ENCODE measurements at places on chromosomes 5 and 9.

DNA sequence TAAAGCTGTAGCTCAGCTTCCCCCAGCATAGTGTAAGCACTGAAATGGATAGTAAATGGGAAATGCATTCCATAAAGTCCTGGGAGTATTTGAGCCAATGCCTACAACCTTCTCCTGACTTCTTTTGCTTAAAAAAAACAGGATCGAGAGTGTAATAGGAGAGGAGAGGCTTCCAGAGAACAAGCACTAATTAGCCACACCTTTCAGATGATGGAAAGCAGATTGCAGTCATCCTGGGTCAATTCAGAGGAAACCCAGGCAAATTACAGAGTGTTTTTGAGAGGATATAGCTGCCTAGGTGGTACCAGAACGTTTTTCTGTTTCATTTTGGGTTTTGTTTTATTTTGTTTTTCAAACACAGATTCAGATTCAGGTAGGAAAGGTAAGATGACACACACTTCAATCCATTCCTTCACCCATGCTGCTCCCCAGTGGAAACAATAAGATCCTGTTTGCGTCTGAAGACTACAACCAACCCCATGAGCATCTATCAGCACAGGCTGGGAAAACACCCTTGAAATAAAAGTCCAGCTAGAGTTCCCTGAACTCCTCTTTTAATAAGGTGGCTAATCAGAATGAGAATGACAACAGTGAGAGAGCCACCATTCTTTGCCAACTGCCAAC lies 95.6 kb downstream of the RFK start:
- peak; percentile 19 for DNase-seq

- DNase-seq, result no peak
Observed at GRCh38 chr5:150434464-150434863, 15.1 kb downstream of the RPS14 start.

DNA sequence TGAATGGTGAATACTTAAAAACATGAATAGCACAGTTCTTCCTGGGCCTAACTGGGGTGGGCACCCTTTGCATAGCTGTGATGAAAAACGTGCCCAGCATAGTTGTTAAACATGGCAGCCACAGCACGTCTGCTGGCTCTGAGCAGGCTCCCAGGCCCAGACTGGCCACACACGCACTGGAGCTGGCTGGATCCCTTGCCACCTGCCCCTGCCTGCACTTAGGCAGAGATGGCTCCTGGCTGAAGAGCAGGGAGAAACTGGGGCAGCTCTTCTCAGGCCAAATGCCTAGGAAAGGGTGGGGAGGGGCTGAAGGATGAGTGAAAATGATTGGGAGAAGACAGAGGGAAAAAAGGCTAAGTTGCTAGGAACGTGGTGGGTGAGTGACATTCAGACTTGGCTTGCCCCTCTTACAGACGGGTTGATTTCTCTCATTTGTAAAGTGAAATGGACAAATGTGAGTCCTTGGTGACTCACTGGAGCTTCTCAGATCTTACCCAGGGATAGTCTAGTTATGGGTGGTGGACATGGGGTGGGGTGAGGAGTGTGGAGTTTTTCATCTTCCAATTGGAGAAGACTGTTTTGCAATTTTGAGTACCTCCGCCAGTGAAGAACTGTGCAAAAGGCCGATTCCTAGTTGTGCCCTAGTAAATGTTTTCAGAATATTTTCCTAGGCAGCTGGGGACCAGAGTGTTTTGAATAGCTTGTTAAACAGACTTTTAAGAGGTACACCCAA lies 42.4 kb downstream of the TRIO start:
- DNase-seq, result no peak

- no peak for DNase-seq
Observed at GRCh38 chr9:84079994-84080393, 99.4 kb downstream of the RMI1 start.

DNA sequence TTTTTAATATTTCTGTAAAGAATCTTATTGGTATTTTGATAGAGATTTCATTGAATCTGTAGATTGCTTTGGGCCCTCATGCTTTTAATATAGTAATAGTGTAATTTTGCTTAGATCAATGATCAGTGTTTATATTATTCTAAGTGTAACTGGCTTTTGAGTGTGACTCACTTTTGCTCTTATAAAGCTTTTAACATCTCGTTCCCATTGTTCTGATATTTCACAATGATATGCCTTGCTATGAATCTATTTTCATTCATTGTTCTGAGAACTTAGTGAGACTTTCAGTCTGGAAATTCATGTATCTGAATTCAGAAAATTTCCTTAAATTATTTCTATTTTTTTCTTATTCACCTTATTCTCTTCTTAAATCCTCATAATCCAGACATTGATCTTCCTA lies 13.5 kb upstream of the MAMDC2 start:
- no peak for DNase-seq

GRCh38 chr5:170809551-170809950 lies 26.0 kb downstream of the GABRP start:
- DNase-seq, result no peak

- DNase-seq, result no peak
Observed at GRCh38 chr5:137563301-137563645, 64.1 kb upstream of the SPOCK1 start.

- no peak for DNase-seq
Observed at GRCh38 chr5:38783011-38783561, 62.7 kb upstream of the OSMR start.

DNA sequence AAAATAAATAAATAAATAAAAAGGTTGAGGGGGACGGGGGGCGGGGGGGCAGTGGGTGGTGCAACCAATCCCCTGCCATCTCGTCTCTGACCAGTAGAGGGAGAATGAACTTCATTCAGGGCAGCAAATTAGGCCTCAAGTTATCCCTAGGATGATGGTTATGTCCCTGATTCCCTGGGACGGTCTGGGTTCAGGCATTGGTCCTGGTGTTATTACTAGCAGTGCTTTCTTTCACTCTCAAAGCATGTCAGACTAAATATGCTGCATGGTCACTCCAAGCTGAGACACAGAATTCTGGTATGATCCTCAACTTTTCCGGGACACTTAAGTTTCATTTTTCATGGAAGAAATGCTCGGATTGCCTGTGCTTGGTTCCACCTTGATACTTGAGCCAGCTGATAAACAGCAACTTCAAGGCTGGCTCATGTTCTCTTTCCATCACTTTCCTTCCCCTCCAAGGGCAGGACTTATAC lies 59.4 kb downstream of the DAP start:
- DNase-seq, result no peak

DNA sequence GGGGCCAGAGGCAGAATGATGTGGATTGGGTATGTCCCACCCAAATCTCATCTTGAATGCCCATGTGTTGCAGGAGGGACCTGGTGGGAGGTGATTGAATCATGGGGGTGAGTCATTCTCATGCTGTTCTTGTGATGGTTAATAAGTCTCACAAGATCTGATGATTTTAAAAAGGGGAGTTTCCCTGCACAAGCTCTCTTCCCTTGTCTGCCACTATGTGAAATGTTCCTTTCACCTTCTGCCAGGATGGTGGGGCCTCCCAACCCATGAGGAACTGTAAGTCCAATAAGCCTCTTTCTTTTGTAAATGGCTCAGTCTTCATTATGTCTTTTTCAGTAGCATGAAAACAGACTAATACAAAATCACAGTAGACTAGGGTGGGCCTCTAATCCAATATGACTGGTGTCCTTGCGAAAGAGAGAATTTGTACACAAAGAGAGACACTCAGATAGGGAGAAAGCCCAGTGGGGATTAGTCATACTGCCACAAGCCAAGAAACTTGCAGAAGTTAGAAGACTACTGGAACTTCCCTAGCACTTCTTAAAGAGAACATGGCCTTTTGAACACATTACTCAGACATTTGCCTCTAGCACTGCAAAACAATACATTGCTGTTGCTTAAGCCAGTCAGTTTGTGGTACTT lies 68.4 kb downstream of the ANXA1 start:
- no peak for DNase-seq

DNA sequence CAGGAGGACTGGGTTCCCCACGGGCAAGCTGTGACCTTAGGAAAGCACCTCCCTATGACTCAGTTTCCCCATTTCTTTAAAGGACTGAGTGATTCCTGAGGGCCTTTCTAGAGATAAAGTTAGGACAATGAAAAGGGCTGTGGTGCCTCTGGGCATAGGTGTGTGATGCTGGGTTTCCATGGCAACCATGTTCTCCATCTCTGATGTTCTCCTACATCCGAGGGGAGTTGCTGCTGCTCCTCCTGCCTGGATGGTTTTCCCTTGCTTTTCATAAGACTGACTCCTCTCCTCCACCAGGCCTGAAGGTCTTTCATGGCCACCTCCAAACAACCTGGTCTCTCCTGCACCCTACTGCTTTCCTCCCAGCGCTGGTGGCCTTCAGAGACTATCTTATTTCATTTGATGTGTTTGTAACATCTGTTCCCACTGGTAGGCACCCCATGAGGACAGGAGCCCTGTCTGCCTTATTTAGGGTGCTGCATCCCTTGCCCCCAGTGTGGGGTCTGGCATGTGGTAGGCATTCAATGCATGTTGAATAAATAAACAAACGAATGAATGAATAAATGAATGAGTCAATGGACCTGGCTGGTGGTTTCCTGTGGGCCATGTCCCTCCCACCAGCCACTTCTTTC lies 112.2 kb upstream of the HAND1 start:
- DNase-seq, result no peak

GRCh38 chr5:146039420-146039819 lies 66.0 kb downstream of the PLAC8L1 start:
- no peak for DNase-seq

DNA sequence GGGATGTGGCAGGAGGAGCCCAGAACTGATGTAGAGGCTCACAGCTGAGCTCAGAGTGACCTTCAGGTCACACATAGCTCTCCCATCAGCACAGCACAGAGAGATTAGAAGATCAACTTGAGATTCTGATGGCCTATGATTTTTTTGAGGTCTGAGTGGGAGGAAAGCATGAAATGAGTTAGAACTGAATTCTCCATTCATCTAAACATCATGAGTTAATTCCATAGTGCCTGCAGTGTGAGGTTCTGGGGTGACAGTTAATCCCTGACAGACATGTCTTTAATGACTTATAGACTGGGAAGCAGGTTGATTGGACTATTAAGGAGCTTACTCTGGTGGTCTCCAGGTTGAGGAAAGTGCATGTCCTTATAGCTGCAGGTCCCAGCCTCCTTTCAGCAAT lies 22.4 kb downstream of the SLC22A5 start:
- no peak for DNase-seq

- no peak for DNase-seq
Observed at GRCh38 chr9:132370592-132370991, 15.8 kb upstream of the SETX start.

GRCh38 chr9:113579283-113580040 lies 115.9 kb downstream of the RGS3 start:
- DNase-seq, result no peak

DNA sequence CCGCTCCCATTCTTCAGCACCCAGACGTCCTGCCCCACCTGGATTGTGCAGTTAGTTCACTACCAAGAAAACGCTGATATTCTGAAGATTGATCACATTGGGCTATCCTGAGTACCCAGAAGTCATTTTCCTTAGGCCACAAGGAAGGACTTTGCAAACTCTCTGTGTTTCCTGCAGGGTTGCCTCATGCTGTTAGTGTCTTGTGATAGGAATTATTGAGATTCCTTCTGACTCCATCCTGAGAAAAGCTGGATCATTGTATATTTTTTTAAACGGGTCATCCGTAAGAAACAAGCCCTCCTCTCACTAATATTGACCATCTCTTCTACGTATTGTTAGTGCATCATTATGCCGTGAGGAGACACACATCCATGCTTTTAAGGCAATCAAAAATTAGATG lies 96.0 kb upstream of the DAPK1 start:
- no peak for DNase-seq

GRCh38 chr5:115956957-115957356 lies 5.3 kb upstream of the LVRN start:
- DNase-seq, result no peak

DNA sequence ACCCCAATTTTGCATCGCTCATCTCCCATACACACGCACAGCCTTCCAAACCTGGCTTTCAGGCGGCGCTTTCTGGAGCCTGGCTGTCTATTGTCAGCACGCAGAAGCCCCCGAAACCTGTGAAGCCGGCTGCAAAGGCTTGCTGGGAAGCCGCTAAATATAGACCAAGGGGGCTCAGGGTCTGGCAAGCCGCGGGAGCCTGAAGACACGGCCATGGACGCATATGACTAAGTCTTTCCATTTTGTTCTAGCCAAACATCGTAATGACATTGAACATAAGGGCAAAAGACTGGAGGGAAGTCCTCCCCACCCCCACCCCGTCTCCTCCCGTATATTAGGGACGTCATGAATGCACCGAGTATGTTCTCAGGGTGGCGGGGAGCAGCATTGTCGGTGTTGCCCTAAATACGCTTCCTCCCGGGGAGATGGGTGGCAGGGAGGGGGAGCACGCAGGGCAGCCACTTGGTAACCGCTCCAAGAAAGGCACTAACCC lies 1.1 kb downstream of the CTNND2 start:
- no peak for DNase-seq

GRCh38 chr5:10489810-10490426 lies 48.2 kb downstream of the ROPN1L start:
- DNase-seq, result no peak

- no peak for DNase-seq
Observed at GRCh38 chr5:81038495-81038894, 78.3 kb downstream of the RASGRF2 start.

DNA sequence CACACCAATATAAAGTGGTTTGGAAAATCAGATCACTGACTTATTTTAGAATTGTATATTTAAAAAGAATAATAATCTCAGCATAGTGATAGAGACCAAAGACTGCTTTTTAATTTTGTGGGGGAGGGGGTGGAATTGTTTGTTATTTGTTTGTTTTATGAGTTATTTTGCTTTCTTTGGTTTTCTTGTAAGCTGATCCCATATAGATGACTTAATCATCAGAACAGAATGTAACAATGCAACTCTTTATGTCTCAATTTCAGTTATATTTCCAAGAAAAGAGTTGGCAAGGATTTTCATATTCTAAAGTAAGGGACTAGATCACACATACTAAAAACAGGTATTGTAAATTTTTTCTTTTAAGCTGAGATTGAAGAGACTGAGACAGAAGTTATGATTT lies 984.9 kb downstream of the TLE4 start:
- no peak for DNase-seq

DNA sequence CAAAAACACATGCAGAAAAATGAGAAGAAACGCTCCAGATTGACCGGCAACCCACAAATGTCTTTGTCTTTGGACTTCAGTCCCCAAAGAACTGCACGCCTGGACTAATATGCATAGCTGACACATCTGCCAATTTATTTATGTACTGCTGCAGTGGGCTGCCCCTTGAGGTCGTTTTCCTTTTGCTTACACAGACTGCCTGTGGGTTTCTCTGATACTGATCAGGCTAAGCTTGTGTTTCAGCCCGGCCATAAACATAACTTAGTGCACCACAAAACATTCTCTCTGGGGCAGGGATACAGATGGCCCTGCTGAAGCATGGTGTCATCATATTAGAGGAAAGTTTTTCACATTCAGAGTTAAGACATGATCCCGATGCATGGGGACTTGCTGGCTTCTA lies 75.4 kb downstream of the NUDT12 start:
- DNase-seq, result no peak

- no peak for DNase-seq
Observed at GRCh38 chr5:131413605-131414559, 150.0 kb downstream of the CDC42SE2 start.
